Stimulated activated CD4-positive, alpha-beta T cell treated with anti-CD3 and anti-CD28 coated beads, Interleukin-12 subunit alpha, Interleukin-12 subunit beta, amount 100 ng/mL, for 24 hours (primary cell): ENCODE measurements at places on chromosomes 4 and X.

DNA sequence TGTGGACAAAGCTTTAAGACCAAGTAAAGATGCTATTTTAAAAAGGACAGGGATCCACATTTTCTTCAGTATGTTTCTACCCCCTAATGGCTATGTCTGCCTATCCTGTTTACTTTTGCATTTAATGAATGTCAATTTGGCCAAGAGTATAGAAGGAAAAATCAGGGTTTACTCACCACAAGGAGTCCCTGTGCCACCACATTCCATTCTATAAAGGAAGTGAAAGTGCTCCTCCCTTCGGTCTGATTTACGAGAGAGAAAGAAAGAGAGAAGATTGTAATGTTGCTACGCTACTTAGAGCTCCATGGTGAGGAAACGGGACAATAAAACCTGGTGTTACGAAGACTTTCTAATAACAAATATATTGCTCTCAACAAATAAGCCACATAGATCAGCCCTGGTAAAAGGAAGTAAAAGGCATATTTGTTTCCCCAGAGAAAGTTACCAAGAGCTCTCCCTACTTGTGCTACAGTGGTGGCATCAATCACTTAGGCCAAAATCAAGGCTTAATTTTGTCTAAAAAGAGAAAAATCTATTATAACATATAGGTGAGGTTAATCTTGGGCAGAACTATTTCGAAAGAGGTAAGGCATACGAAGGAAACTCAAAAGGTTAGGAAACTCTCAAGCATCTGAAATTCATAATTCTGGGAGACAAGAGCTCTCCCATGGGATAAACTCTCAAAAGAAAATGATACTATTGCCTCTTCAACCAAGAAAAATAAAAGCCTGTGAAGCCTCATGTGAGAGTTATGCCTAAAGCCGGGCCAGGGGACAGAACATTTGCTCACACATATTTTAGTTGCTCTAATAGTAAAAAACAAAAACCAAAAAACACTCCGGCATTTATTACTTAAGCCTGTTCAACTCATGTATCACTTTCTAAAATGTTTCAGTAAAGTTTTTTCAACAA is 29.5 kb downstream of the TAPT1 start:
- no peak for DNase-seq

GRCh38 chr4:79364061-79364460 is 38.2 kb upstream of the NAA11 start:
- no peak for DNase-seq

- no peak for DNase-seq
These were observed 120.0 kb downstream of the SH3RF1 start for GRCh38 chr4:169150806-169151205.

DNA sequence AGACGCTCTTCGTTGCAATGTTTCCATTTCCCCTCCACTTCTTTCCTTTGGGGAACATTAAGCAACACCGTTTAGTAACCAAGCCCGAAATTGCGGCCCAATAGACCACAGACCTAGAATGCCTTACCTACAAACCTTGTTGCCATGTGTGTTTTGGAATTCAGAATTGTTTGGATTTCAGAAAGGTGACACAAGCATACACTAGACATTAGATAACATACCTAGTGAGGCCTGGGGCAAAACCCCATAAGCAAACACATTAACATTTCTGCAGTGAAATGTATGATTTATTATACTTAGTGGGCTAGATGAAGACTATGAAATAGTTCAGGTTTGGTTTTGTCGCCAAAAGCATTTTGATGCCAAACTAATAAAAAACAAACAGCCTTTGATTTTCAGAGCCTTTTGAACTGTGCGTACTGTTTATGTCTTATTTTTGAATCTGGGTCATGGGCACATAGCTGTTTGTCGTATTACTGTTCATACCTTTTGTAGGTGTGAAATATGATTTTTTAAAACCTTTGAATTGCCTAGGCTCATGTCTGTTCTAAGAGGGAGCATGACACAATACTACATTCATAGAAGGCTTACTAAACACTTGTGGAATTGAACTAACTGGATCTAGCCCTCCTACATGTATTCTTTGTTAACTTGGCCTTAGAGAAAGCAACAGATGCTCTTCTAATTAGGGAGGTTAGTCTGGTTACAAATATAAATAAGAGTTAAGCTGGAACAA is 88.6 kb upstream of the TMEM164 start:
- DNase-seq, result no peak

GRCh38 chr4:63831590-63832155 is 577.6 kb downstream of the TECRL start:
- no peak for DNase-seq

DNA sequence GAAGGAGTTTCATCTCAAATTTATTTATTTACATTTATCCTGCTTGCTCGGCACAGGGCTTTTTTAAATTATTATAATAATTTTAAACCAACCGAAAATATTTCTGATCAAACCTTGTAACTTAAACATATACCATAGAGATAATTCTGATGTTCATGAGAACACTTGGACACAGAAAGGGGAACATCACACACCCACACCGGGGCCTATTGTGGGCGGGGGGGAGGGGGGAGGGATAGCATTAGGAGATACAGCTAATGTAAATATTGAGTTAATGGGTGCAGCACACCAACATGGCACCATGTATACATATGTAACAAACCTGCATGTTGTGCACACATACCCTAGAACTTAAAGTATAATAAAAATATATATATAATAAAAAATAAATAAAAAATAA is 2.9 kb downstream of the ANXA5 start:
- DNase-seq, result no peak

GRCh38 chr4:113844369-113844768 is 82.8 kb upstream of the CAMK2D start:
- no peak for DNase-seq

DNA sequence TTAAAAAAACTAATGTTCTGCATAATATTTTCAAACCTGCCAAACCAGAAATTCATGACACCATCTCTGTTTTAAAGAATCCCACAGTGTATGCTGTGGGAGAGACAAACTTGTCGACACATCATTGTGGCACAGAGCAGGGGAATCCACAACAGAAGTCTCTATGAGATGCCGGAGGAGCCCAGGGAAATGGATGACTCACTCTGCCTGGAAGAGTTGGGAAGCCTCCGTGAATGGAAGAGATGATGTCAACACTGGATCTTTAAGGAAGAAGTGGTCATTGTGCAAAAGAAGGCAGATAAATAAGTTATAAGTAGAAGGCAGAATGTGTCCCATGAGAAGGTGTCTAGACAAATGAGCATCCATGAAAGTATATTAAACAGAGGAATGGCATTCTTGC is 595.1 kb downstream of the RAB28 start:
- no peak for DNase-seq
